ENCODE measurements at places on chromosomes 11 and 22.
A peak's percentile ranks its signal among the peaks of the same experiment; 100 is the strongest.

DNA sequence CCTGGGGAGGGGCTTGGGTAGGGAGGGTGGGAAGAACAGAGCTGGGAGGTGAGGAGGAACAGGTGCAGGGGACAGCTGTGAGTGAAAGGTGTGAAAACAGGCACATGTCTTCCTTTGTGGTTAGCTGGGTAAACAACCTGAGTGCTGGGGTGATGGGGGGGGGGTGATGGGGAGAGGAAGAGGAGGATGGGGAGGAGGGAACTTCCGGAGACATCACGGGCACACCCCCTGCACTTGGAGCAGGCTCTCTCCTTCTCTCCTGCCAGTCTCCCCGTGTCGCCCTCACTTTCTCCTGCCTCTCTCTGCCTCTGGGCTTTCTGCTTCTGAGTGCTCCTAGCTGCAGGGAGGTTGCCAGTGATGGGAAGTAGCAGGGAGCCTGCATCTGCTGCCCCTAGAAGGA is 8.8 kb downstream of the CXCR5 start:
- DNase-seq = no peak

DNA sequence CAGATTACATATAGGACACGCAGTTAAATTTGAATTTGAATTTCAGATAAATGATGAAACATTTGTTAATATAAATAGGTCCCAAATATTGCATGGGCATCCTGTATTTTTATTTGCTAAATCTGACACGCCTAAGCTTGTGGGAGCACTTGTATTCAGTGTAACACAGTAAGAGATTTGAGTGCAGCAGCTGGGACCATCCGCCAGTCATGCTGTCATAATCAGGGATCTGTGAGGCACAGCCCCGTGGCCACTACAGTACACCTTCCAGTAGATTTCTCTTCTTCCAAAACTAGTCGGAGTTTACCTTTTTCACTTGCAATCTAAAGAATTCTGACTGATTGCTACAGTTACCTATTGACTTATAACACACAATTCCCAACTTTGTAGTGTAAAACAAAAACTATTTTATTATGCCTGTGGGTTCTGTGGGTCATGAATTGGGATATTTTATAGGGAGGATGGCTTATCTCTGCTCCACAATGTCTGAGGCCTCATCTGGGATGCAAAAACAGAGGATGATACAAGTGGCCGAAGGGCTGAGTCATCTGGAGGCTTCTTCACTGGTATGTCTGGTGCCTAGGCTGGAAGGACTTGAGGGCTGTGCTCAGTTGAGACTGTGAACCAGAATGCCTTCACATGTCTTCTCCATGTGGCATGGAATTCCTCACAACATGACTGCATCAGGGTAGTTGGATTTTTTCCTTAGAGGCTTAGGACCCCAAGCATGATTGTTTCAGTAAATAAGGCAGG is 74.1 kb downstream of the PRSS23 start:
- DNase-seq = no peak

- no peak for DNase-seq
Measured at GRCh38 chr22:42937164-42937843, 77.6 kb downstream of the PACSIN2 start.

- no peak for DNase-seq
Measured at GRCh38 chr11:109512249-109512648, 90.3 kb downstream of the C11orf87 start.

DNA sequence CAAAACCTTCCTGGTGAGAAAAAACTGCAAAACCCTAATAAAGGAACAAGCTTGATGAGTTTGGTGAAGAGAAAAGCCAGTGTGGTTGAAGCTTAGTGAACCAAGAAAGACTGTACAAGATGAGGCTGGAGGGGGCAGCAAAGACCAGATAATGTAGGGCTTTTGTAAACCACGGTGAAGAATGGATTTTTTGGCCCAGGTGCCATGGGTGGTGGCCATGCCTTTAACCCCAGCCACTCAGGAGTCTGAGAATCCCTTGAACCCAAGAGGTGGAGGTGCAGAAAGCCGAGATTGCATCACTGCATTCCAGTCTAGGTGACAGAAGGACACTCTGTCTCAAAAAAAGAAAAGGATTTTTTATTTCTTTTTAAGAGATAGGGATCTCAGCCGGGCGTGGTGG is 5.0 kb upstream of the ZDHHC5 start:
- no peak for DNase-seq

DNA sequence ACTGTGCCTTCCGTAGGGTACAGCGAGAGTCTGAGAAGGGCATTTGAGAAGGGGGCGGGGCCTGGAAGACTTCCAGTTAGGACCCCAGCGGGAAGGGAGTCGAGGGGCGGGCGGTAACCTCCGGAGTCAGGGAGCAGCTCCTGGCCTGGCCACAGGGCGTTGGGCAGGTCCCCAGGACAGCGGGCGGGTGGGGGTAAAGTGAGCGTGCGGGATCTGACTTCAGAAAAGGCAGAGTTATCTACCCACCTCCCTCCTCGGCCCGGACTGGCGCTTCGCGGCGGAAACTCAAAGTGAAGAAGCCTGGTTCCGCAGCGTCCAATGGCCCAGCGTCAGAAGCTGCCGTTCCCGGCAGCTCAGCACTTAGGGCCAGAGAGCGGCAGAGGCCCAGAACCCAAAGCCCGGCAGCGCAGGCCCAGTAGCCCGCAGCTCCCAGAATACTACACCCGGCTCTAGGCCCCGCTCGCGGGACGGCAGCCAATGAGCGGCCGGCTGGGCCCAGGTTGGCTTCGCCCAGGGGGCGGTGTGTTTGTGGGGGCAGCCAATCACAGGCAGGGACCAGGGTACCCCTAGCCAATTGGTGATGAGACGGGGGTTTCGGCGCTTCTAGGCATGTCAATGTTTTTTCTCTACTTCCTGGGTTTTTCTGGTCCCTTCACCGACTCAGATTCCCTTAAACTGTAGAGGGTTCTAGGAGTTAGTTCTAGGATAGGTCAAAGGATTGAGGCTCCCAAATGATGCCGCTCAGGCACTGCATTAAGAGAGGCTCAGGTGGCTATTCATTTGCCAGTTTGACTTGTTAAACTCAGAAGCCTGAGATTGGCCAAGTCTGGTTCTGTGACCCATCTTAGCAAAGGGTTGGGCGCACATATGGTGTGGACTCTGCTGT is at the start of gene TRIM68:
TRIM68 (minus strand) TSS at position 451 of the 886 bp plus-strand sequence. CDS start 2,727 bp downstream, outside the sequence.
- DNase-seq = peak; percentile 87

DNA sequence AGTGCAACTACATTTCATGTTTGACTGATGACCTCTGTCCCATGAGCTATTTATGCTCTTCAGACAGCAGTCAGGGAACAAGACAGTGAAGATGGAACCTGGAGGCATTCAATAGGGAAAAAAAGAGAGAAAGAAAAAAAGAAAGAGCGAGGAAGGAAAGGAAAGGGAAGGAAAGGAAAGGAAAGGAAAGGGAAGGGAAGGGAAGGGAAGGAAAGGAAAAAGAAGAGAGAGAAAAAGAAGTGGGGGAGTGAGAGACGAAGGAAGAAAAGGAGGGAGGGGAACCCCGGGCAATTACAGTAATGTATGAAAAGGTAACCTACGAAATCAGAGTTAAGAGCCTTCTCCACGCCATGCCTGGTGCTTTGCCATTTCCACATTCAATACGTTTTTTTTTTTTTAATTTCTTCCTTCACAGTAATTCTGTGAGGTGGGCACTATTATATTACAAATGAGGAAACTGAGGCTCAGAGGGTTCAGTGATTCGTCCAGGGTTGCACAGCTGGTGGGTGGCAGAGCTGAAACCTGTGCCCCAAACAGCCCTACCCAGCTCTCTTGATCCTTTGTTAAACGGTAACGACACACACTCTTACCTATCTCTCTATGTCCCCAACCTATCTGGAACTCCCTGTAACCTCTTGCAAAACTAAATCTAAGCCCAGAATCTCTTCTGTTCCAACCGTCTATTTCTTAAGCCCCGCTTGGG is 39.3 kb downstream of the ETS1 start:
- DNase-seq = no peak

DNA sequence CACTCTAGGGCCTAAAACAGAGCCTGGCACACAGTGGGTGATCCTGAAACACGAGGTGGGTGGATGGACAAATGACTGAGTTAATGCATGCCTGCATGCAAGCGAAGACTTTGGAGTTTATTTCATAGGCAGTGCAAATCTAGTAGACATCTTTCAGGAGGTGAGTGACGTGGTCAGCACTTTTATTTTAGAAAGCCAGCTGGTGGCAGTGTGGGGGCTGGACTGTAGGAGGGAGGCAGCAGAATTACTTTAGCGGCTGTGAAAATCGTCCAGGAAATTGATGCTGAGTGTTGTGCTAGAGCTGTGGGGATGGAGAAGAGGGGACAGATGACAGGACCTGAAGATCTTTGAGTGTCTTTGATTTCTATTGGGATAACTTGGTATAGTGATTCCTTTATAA is 47.1 kb downstream of the BMAL1 start:
- DNase-seq = no peak

DNA sequence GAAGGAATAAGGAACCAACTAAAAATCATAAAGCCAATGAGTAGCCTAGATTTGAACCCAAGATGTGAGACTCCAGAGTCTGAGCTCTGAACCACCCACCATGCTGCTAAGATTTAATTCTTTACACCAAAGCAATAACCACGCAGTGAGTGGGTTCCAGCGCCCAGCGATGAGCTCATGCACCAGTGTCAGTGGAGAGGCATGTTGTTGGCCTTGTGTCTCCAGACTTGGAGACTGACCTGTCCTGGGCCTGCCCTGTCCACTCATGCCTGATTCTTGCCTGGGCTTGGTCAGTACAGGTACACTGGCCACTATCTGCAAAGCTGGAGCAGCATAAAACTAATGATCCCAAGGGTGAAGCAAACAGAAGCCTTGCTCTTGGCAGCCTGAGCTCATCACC is 53.9 kb upstream of the TIMP3 start:
- no peak for DNase-seq

DNA sequence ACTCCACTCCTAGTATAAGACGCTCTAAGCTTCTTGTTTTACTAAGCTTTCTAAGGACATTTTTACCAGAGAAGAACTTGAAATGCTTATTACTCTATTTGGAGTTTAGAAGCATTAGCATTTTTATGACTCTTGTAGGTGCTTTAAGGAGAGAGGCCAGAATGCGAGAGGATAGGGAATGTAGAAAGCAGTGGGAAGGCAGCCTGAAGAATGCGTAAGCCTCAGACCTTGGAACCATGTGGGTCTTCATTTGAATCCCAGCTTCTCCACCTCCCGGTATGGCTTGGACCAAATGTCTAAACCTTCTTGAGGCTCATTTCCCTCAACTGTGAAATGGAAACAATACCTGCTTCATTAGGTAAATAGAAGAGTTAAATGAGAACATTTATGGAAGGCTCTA is 60.0 kb upstream of the AMOTL1 start:
- DNase-seq = no peak

GRCh38 chr11:69567951-69568808 is 72.8 kb upstream of the CCND1 start:
- DNase-seq = no peak

DNA sequence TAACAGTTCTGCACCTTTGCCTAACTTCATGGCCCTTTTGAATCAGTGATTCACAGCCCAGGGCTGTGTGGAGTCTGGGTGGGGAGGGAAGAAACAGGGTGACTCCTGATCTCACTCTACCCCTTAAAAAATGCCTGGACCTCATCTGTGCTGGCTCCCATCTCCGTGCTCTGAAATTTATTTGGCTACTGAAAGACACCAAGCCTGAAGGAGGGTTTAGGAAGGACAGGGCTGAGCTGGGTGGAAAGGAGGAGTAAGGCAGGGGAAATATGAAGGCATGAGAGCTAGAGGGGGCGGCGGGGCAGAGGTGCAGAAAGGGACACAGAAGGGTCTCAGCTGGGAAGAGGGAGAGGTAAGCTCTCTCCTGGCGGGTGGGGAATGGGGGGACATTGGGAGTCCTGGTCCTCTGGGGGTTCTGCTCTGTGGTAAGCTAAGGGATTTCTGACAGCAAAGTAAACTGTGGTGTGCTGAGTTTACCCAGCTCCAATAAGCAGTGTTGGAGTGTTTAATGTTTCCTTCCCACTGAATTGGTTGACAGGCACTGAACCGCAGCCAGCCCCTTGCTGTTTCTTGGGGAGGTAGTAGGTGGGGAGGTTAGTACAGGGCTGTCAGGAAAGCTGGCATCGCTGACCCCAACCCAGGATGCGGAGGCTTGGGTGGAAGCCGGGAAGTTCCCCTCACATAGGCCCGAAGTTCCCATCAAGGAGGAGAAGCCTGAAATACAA is 71.1 kb downstream of the RPUSD4 start:
- DNase-seq = no peak

DNA sequence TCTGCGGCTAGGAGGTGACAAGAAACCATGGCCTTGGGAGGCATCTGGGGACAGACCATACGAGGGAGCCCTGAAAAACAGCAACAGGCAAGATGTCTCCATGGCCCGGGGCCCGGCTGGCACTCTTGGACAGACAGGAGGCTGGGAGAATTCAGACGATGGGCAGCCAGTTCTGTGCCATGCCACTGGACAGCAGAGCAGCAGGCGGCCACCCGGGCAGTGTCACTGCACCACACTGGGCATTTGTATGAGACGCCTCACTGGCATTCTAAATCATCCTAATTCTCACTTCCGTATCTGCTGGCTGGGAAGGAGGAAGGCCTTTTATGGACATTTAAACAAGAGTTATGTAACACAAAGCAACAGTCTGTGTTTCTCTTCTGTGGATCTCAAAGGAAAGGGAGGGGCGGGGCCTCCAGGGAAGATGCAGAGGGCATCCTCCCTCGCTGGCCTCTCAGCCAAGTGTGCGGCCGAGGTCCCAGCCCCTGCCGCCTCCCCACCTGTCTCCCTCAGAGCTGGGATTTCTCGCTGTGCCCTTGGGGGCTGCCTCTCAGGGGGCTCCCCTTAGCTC is 350.3 kb downstream of the SHANK2 start:
- DNase-seq = no peak

DNA sequence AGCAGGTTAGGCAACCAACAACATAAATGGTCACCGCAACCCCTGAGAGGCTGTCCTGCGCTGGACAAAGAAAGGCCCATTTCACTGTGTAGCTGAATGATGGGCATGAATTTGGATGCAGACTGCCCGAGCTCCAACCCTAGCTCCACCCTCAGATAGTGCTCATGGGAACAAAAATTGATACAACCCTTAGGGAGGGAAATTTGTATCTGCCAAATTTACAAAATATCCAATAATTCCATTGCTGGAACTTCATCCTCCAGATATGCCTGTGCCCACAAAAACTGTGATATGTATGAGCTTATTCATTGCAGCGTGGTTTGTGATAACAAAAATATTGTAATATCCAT is 2.0 kb downstream of the MS4A8 start:
- no peak for DNase-seq

GRCh38 chr22:29205594-29206371 is at the start of gene EMID1:
Gene EMID1 (plus strand): TSS chr22:29205896. CDS start chr22:29206039, 143 bp downstream.
- DNase-seq = no peak

- no peak for DNase-seq
Measured at GRCh38 chr22:42962295-42963230, 52.4 kb downstream of the PACSIN2 start.

- DNase-seq = no peak
Measured at GRCh38 chr22:30413745-30414524, 11.6 kb upstream of the MTFP1 start.

GRCh38 chr11:25980091-25980490 is 351.8 kb upstream of the ANO3 start:
- DNase-seq = no peak

GRCh38 chr11:116641561-116642045 is 131.2 kb downstream of the BUD13 start:
- DNase-seq = no peak

GRCh38 chr11:94941131-94941530 is 32.2 kb downstream of the CWC15 start:
- DNase-seq = no peak

GRCh38 chr11:108666373-108666772 is 1.5 kb downstream of the DDX10 start:
- no peak for DNase-seq

GRCh38 chr11:128747728-128748148 is 53.9 kb downstream of the FLI1 start:
- no peak for DNase-seq

Data from GM12864 (cell line).